ENCODE measurements at places on chromosomes 7 and 10.

GRCh38 chr7:46189255-46189790, 268.3 kb upstream of the IGFBP3 start:
- DNase-seq, result no peak

GRCh38 chr7:87445897-87446296, 29.6 kb downstream of the ABCB4 start:
- DNase-seq, result no peak

GRCh38 chr7:100021297-100021696, 5.9 kb downstream of the ZKSCAN1 start:
- DNase-seq, result no peak

DNA sequence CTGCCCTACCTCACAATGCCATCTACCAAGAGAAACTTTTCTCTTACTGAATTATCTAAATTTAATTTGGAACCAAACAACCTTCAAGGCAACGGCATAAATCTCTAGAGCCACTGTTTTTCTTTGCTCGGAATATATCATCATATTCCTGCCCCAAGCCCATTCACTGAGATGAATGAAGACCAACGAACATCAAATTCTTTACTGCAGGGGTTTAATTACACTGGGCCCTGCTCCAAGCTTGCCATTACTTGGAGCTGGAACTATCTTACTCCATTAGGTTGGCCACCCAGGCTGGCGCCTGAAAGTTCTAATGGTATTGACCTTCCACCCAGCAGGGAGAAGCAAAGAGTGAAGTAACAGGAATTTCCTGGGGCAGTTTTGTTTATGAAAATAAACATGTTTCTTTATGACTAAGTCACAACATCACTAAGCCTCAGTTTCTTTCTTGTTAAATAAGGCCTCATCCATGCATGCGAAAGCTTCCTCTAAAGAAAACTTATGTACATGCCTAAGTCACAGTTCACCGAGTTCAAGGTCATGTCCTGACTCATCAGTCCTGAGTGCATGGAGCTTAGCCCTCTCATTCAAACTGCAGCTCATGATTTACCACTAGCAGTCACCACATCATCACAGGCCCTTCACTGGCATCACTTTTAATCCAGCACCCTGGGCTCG, 42.1 kb upstream of the ANAPC16 start:
- no peak for DNase-seq

DNA sequence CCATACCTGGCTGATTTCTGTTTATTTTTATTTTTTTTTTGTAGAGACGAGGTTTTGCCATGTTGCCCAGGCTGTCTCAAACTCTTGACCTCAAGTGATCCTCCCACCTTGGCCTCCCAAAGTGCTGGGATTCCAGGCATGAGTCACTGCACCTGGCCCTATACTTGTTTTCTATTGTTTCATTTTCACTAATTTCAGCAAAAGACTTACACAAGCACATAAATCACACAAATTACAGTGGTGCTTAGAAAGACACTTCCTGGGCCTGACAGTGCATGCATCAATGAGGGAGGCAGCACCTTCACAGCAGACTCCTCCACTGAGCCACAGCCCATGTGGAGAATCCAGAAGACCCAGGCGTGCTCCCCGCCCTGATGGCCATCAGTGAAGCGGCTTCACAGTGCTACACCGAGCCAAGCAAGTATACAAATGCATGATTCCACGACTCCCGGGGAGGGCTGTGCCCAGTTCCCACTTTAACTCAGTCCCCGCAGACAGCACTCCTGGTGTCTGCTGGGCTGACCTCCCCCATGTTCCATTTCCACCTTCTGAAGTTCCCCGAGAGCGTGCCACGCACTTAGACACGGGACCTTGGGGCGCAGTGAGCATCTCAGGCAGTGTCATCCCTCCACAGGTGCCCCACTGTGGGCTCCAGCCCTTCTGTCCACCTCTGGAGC, 20.6 kb downstream of the PITRM1 start:
- DNase-seq, result no peak

- no peak for DNase-seq
Observed at GRCh38 chr7:101550641-101551541, 78.2 kb downstream of the MYL10 start.

GRCh38 chr7:35781200-35781701, 19.6 kb upstream of the SEPTIN7 start:
- DNase-seq, result no peak

DNA sequence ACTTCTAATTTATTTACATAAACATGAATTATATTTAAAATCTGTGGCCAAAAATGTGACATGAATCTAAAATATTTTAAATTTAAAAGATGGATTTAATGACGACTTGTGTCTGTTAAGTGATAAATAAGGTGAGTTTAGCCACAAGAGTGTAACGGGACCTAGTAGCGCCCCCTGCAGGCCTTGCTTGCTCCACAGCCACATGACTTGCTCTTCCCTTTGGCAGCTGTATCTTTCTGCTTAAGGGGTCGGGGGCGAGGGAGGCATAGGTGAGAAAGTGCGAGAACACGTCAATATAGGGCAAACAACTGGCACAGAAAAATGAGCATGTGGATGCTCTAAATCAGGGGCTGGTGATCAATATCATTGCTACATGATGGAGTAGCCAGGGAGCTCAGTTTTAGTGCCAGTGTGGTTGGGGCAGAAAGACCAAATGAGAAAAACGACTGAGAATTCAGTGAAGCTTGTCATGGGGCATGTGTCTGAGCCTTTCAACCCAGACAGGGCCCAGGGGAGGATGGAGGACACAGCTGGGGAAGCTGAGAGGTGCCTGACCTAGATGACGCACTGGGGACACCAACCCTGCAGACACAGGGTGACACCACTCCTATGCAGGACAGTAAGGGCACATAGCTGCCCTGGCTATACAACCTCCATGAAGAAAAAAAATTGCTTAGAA, 49.8 kb downstream of the PAXIP1 start:
- no peak for DNase-seq

DNA sequence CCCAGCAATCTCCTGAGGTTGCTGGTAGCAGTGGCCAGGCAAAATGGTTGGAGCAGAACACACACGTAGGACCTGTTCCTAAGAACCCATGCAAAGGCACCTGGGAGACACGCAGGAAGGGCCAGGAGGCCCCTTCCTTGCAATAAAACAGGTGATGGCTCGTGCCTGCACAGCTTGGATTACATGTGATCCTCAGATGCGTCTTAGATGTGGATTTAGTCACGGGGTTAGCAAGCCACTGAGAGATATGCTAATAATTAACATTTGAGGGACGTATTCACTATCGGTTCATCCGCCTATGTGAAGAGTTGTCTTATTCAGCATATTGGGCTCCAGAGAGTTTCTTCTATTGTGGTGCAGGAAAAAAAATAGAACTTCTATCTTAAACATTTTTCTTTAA, 4.6 kb upstream of the RHEB start:
- DNase-seq, result no peak

DNA sequence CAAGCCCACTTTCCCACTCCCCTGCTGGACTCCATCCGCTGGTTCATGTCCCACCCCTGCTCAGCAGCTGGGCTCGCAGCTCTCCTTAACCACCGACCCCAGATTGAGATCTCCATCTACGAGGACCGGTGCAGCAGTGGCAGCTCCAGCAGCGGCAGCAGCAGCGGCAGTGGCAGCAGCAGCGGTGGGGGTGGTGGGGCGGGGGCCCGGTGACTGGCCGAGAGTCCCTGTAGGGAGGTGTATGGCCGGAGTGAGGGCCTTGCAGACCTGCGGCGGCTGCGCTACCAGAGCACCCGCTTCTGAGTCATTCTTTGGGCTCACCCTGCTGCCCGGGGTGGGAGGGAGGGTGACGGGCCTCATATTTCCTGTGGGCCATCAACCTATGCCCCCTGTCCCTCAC, 15.8 kb downstream of the GOLGA7B start:
- DNase-seq, result no peak
